ENCODE measurements at places on chromosomes 2 and 18. TPM values are rescaled to one million over a fixed set of nuclear protein-coding genes. Genes with fewer than 3 reads are reported as not detected.

Gene UGT1A5
- not detected for total RNA-seq

Gene GDF7
- under 0.01 TPM for total RNA-seq

- H3K27ac ChIP-seq: no peak overlapping the region
- H3K4me3 ChIP-seq: no peak overlapping the region
- no peaks in the 10 kb centered on the region for H3K36me3 ChIP-seq
- no peaks in the 10 kb centered on the region for H3K4me1 ChIP-seq
- no peaks in the 10 kb centered on the region for H3K27me3 ChIP-seq
Measured at GRCh38 chr2:37561615-37562569, 109.5 kb downstream of the CDC42EP3 start.

Gene DES
- 17.1 TPM for total RNA-seq

DNA sequence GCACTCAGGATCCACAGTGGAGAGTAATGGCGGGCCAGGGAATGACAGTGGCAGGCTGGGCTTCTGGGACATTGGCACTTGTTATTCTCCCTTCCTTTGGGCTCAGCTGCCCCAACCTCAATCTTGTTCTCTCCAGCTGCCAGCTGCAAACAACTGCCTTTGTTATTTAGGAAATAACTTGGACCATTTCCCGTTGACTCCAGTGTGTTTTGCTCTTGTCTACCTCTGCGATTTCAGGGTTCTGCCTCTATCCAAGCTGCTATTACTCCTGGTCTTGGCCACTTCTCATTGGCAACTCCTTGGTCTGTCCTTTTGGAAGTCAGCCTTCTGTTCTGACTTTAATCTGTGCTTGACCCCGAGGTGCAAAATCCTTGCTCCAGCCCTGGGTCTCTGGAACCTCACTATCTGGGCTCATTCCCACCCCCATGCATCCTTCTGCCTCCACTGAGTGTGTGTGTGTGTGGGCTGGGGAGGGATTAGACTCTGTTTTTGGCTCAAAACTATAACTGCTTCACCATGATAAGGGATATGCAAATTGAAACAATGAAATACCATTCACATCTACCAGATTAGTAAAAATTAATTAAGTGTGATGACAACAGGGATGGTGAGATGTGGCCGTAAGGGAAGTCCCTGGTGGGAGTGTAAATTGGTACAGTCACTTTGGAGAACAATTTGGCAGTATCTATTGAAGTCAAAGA is 134.1 kb upstream of the CXCR4 start:
- no peaks in the 10 kb centered on the region for H3K36me3 ChIP-seq
- peaks cover 9% of the 10 kb centered on the region for H3K4me1 ChIP-seq
- DNase-seq: peak; percentile 22
- no peak overlapping the region for H3K4me3 ChIP-seq

Gene CFAP65
- total RNA-seq: 0.33 TPM

DNA sequence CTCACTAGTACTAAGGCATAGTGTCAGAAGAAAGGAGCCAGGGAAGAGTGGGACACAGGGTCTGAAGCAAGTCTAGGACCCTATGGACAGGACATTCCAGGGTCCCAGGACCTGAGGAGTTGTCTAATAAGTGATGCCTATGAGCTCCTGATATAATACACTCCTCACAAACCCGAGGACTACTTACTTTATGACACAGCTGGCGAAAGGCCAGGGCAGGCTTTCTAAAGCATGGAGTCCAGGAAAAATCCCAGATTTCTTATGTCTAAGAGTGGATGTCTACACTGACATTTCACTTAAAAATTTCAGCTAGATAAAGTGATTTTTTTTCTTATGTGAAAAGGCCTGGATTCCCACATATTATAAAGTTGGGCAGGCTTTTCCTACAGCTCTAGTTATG is 502.2 kb upstream of the SETBP1 start:
- H3K36me3 ChIP-seq: no peaks in the 10 kb centered on the region
- no peaks in the 10 kb centered on the region for H3K27me3 ChIP-seq
- no peak overlapping the region for H3K4me3 ChIP-seq
- DNase-seq: no peak
- H3K4me1 ChIP-seq: no peaks in the 10 kb centered on the region

Gene MERTK
- total RNA-seq: 21.0 TPM

DNA sequence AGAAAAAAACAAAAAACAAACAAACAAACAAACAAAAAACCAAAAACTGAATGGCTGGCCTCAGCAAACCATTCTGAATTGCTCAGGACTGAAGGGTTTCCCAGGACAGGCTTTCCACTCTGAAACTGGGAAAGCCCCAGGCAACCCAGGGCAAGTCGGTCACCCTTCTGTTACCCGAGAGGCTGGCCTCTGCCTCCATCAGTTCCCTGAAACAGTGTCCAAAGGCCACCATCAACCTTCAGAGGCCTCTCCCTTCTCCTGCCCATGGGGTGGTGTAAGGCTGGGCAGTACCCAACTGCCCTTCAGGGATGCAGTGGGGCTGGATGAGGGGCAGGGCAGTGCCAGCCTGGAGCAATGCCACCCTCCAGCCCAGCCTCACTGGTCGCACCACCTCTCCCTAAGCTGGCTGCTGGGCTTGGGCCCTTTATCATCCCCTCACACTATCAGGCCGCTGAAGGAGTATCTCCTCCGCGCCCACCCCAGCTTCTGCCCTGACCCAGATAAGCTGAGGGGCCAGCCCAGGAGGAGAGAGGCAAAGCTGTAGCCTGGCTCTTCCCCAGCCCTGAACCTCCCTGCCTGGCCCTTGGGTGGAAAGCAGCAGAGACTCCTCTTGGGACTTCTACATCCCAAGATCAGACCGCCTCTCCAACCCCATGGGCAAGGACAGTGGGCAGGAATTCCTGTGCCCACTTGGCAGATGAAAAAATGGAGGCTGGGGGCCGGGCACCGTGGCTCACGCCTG is 35.9 kb downstream of the ZFP36L2 start:
- no peaks in the 10 kb centered on the region for H3K27me3 ChIP-seq
- no peaks in the 10 kb centered on the region for H3K36me3 ChIP-seq
- no peaks in the 10 kb centered on the region for H3K4me1 ChIP-seq
- no peak overlapping the region for H3K4me3 ChIP-seq
- no peak for DNase-seq

Gene SLC9A4
- not detected for total RNA-seq
